Bone marrow (tissue), 2 donors: ENCODE measurements at places on chromosomes 1 and 21.

GRCh38 chr1:43563876-43564539, 33.3 kb downstream of the PTPRF start:
- DNase-seq = no peak

- DNase-seq = no peak
These were observed 112.5 kb upstream of the F3 start for GRCh38 chr1:94654031-94654430.

DNA sequence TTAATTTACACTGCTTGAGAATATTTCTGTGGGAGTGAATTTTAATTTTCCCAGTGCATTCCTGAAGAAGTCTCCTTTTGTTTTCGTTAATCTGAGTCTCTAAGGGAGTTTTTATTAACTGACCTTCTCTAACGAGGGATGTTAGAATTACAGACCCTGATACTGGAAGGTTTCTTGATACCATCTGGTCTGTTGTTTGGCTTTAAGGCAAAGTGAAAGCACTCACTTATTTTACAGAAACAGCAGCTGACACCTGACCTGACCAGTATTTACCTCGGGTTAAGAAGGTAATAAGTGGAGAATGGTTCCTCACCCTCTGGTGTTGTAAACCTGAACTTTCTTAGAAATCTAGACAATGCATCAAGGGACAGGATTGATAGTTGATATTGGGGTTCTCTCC, 12.4 kb downstream of the CDC14A start:
- DNase-seq = no peak

- no peak for DNase-seq
These were observed 84.3 kb downstream of the PTGS2 start for GRCh38 chr1:186595969-186596368.

- no peak for DNase-seq
These were observed 11.4 kb downstream of the NEK7 start for GRCh38 chr1:198168227-198168626.

DNA sequence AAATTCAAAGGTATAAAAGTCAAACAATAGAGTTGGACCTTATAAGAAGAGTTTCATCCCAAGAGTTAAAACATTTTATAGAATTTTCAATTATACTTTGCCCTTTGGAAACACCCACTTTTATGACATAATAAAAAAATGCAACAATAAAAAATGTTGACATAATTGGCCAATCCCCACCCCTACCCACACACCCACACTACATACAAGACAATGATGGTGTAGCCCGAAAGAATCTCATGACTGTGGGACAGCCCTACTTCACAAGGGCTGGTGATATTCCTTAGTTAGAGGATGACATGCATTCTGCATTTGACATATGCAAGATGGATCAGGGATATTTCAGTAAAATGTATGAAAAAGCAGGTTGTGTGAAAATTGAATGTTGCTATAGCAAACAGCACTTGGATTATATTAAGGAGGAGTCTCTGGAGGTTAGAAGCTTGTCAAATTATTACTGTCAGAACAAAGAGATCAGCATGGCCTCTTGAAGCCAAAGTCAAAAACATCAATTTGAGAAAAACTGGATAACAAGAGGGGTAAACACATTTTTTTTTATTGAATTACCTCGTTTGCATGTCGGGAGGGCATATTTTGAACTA, 133.0 kb upstream of the SAMSN1 start:
- no peak for DNase-seq

DNA sequence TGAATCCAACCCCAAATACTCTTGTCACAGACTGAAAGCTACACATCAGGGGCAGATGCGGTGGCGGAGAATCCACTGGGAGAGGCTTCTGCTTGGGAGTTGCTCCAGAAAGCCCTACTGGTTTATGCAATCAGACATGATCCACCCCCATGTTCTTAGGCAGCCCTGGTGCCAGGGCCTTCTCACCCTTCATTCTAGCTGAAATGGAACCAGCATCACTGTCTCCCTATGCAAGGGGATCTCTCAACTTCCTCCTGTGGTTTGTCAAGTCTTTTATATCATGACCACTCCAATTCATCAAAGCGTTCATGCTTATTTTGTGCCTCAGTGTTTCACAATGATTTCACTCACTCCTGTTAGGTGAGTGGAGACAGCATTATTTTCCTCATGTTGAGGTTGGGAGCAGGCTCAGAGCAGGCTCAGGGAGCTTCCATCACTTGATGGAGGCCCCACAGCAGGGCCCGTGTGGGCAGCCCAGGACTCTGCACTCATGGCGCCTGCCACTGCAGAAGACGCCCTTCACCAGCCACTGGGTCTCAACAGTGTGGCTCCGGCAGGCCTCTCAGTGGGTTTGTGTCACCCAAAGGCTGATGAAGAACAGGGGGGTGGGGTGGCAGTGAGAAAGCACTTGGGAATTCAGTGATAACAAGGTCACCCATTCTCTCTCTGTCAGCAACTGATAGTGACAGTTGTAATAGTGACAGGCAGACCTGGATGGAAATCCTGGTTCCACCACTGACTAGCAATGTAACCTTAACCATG, 67.1 kb downstream of the CD58 start:
- no peak for DNase-seq

DNA sequence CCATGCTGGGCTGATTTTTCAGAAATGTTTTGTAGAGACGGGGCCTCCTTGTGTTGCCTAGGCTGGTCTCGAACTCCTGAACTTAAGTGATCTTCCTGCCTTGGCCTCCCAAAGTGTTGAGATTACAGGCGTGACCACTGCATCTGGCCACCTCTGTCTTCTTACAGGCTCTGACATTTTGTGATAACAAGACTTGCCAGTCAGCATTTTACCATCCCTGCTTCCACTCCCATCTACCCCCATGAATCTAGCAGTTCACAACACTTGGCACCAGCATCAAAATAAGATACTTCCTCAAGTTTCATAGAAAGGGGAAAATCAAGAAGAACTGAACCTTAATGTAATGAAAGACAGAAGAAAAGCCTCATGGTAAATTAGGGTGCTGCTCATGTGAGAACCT, 32.4 kb downstream of the SLC35F3 start:
- DNase-seq = no peak

- no peak for DNase-seq
These were observed 23.1 kb upstream of the CLCA4 start for GRCh38 chr1:86523670-86524354.

GRCh38 chr1:73909043-73909562, 288.9 kb downstream of the LRRIQ3 start:
- no peak for DNase-seq

DNA sequence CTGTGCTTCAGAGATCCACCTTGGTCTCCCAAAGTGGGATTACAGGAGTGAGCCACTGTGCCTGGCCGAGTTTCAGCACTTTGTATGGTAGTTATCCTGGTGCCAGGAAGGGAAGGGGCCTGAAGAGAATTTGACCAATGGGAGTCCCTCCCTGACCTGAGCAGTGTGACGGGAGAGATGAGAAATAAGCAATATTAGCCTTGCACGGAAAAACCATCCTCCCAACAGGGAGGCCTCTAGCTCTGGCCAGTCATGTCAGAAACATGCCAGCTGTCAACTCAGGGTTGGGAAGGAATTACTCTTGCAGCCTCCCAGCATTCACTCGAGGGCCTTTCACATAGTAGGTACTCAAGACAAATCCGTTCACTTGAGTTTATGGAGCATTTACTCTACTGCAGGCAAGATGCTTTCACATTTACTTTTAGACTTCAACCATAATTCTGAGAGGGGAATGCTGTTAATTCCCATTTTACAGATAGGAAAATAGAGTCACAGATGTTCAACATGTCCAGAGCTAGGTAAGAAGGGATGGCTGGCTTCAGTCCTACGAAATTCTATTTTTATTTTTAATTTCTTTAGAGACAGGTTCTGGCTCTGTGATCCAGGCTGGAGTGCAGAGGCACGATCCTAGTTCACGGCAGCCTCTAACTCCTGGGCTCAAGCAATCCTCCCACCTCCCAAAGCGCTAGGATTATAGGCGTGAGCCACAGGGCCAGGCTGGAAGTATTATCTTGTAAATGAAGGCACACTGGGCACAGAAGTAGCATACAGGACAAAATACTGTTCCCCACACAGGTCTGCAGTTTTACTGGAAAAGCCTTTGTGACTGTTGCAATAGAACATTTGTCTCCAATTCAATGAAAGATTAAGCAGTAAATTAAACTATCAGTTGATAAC, 3.2 kb upstream of the ATP13A2 start:
- no peak for DNase-seq

DNA sequence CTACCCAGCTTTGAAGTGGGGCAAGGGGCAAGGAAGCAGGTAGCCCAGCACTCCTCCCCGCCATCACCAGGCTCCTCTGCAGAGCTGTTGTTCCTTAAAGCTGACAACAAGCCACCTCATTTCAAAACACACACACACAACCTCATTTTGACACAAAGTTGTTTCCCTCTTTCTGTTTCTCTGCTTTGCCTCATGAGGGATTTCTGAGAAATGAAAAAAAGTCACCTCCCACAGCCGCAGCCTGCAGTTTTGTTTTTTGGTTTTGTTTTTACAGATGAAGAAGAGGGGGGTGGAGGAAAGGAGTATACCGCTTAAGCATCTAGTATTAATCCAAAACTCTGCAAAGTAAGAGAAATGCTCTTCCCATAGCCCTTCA, 12.1 kb downstream of the MCL1 start:
- peak; percentile 73 for DNase-seq

GRCh38 chr1:38021969-38022368, 9.4 kb downstream of the UTP11 start:
- DNase-seq = no peak

- peak; percentile 2 for DNase-seq
These were observed 20.8 kb downstream of the ATP5PO start for GRCh38 chr21:33894736-33895288.

DNA sequence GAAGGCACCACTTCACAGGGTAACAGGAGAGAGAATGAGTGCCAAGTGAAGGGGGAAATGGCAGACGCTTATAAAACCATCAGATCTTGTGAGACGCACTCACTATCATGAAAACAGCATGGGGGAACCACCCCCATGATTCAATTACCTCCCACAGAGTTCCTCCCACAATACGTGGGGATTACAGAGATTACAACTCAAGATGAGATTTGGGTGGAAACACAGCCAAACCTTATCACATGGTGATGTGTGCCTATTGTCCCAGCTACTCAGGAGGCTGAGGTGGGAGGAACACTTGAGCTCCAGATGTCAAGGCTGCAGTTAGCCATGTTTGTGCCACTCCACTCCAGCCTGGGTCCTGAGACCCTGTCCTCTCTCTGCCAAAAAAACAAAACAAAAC, 56.0 kb upstream of the DSCAM start:
- DNase-seq = no peak

- no peak for DNase-seq
These were observed 108.8 kb upstream of the IRF2BP2 start for GRCh38 chr1:234718496-234719453.

- no peak for DNase-seq
These were observed 1.3 kb downstream of the EDARADD start for GRCh38 chr1:236395230-236395946.

GRCh38 chr21:17119466-17120297, 393.2 kb upstream of the CXADR start:
- no peak for DNase-seq

- no peak for DNase-seq
These were observed 80.7 kb upstream of the COG2 start for GRCh38 chr1:230561570-230561969.

DNA sequence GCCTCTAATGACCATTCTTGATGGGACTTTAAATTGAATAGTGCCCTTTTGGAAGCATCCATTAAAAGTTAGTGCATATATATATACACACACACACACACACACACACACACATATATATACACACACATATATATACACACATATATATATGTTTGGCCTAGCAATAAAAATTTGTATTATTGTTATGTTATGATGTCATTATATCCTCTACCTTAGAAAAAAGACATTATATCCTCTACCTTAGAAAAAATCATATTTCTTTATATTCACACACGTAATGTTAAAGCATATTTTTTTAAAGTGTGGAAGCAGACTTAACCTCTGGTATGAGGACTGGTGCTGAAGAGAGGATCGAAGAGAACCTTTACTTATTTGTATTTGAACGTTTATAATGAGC, 43.3 kb downstream of the EBNA1BP2 start:
- no peak for DNase-seq

GRCh38 chr1:77545970-77546369, 136.5 kb downstream of the ZZZ3 start:
- no peak for DNase-seq

- no peak for DNase-seq
These were observed 71.3 kb downstream of the TMEM53 start for GRCh38 chr1:44602634-44603628.

DNA sequence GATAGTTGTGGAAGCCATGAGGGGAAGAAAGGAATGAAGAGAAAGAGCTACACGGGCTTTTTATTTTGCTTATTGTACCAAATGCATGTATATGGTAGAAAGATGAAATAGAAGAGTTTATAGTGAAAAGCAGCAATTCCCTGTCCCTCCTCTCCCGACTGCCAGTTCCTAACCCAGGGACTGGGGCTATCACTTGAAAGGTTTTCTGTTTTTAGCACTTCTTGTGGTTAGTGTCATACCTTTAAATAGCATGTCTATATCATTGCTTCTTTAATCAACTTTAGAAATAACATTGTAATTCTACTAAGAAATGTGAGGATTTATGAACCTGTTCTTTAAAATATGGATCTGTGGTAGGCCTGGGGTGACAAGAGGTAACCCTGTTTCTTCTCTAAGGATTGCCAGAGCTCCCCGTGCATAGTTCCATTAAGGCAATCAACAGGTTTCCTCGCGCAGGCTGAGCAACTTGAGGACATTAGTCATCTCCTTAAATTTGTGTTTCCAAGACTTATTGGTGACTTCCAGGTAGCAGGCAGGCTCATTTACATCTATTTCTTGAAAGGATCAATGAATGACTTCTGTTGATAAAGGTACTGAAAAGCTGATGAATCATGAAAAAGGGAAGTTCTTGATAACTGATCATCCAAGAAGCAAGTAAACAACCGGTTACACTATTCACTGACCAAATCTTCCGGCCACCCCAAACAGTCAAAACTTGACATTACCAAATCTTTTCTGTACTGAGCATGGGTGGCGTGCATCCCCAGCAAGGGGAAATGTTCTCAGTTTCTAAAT, 37.8 kb upstream of the S1PR1 start:
- no peak for DNase-seq

DNA sequence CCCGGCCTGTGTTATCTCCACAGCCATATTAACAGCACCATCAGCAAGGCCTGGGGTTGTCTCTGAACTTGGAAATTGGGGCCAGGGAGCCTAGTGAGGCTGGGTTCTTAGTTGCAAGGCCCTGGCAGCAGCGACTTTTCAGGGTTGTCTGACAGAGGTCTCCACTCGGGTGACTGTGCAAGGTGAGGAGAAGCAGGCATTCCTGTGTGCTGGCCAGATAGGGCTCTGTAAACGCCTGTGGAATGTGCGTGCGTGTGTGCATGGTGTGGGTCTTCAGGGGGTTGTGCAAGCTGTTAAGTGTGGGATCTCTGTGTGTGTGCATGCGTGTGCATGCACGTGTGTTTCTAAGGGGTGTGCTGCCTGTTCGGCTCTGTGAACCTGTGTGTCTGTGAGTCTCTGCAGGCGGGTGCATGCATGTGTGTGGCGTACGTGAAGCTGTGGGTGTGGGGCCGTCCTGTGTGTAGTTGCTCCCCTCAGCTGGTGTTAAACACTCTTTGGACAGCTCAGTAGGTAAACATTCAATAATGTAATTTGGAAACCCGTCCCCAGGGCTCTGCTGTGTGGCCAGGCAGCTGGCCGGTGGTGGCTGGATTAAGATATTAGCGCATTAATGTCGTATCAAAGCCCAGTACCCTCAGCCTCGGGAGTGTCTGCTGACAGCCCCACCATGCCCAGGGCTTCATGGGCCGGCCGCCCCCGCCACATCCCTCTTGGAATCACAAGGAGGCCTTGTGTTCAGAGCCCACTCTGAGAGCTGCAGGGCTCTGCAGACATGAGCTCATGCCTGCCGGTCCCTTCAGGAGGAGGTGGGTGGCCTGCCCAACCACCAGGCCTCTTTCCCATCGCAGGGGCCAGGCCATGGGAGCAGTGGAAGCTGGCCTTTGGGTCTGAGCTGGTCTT, 189.9 kb downstream of the FOXD2 start:
- no peak for DNase-seq
